Cerebellar nuclear complex (tissue), 1 donor: ENCODE measurements at places on chromosomes 4 and X.

DNA sequence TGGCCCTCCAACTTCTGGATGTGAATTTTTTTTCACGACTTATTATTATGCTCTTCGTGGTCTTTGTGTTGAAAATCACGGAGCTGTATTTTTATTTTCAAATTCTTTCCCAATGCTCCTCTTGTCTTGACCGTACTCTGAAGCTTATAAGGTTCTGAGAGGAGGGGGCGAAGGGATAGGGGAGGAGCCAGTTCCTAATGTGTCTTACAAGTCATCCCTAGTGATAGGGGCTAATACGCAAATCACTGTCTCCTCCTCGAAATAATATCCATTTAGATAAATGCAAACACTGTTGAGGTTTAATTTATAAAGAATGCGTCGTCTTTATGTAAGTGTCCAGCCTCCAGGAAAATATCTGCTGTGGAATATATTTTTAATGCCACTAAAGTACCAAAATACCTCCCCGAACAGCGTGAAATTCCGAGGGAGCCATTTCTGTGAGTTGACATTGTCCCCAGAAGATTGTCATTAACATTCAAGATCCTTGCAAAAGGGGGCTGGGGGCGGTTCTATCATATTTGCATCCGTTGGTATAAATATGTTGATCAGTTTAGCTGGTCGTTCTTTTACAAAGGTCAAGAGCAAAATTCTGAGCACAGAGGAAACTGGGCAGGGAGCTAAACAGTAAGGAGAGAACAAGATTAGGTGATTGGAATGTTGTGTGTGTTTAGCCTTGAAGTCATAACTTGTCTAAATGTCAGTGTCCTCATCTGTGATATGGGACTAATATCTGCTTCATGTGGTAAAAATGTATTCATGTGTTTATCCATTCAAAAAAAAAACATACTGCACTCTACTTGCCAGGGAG lies 3.7 kb upstream of the FAT1 start:
- no peak for DNase-seq

DNA sequence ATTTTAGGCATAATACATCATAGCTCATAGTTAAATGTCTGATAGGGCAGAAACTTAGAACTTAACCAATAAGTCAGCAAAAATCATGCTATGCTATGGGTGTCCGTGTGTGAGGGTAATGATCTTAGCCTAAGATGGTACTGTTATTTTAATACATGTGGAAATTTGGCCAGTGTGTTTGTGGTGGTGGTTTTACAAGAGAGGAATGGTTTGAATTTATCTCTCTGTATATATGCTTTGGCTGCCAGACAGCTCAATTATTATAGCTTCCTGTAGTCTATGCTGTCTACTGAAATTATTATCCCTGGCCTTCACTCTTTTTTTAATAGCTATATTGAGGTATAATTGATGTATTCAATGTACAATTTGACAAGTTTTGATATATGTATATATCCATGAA lies 21.3 kb downstream of the ZNF330 start:
- DNase-seq = no peak

DNA sequence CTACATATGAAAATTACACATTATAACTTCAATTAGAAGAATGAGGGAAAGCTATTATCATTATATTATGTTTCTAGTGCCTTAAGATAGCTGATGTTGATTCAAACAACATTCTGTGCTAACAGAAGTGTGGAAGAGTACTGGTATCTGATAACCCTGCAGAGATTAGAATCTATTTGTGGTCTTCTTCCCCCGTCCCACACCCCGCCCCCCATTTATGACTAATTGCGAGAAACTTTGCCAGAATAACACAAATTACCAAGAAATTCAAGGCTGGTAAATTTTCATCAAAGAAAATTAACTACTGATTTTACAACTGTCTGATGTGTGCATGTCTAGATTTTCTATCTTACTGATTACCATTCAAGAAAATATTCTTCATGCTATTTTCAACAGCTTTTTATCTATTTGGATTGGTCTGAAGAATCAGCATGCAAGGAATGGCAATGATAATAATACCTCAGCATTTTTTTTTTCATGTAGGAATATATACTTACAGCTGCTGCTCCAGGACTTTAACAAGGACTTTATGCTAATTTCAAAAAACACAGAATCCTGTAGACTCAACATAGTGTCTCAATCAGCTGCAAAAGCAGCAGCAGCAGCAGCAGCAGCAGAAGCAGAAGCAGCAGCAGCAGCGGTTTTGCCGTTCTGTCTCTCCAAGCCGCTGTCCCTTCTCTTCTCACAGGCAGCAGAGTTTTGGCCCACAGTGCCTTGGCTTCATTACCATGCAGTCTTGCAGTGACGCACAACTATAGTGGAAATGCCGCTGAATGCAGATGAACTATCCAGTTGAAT lies 126.7 kb downstream of the FRYL start:
- DNase-seq = peak; percentile 5

GRCh38 chrX:87679849-87680248 lies 162.2 kb downstream of the KLHL4 start:
- DNase-seq = no peak

GRCh38 chr4:183295711-183296110 lies 24.4 kb downstream of the CLDN22 start:
- no peak for DNase-seq

- DNase-seq = no peak
Measured at GRCh38 chr4:80199947-80200346, 2.6 kb downstream of the PRDM8 start.

GRCh38 chr4:22091906-22092305 lies 143.3 kb upstream of the KCNIP4 start:
- no peak for DNase-seq

- no peak for DNase-seq
Measured at GRCh38 chr4:118367361-118367760, 14.6 kb upstream of the PRSS12 start.

DNA sequence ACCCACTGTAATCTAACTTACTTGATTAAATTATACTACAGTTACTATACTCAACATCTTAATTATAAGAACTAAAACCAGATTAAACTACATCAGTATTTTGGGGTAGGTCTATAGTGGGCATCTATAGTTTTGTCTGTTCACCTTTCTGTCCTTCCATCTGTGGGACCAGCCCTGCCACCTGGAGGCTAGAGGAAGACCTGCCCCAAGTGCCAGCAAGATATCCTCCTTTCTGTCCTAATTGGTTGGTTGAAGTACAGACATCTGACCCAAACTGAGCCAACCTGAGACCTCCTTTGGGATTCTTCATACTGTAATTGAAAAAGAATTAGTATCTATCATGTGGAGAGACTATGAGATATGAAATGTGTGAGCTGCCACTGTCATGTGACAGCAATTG lies 172.2 kb upstream of the TLL1 start:
- DNase-seq = no peak

- DNase-seq = no peak
Measured at GRCh38 chr4:8409264-8410065, 31.1 kb downstream of the ACOX3 start.

DNA sequence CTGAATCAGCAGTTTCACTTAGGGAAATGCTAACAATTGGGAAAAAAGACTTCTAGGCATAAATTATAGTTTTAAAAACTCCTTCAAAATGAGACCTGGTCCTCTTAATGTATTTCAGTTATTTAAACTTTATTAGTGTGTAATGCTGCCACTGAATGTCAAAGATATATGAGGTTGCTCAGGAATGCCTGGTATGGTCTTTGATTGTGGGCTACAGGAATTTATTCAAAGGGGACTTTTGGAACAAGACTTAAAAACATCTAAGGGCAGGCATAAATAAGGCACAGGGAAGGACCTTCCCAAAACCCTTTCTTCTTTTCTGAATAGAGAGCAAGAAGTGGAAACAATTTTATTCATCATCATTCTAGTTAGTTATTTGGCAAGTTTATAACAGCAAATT lies 439.1 kb downstream of the TLL1 start:
- DNase-seq = no peak

GRCh38 chrX:9882669-9883446 lies 84.3 kb upstream of the CLDN34 start:
- DNase-seq = no peak

DNA sequence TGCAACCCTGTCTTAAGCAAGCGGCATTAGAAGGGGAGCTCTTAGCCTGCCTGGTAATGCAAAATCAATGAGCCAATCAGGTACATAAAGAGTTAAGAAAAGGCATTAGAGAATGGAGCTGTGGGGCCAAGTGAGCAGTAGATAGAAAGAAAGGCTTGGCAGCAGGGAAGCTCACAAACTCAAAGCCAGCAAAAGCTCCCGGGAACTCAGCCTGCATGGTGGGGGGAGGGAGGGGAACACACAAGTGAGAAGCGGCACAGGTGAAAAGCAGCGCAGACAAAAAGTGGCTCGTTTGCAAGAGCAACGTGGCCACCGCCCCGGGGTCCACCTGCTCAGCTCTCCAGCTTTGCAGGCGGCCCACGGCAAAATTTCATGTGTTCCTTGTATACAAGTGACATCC lies 818.5 kb downstream of the FAM133A start:
- no peak for DNase-seq

DNA sequence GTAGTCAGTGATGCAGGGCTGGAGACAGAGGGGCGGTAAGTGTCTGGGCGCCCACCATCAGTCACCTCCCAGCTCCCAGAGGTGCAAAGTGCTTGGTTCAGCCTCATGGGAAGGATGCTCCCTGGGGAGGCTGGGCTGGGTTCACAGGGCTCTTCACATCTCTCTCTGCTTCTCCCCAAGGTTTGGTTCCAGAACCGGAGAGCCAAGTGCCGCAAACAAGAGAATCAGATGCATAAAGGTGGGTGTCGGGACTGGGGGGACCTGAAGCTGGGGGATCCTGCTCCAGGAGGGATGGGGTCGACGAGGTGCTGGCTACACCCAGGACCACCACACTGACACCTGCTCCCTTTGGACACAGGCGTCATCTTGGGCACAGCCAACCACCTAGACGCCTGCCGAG lies 10.1 kb downstream of the SHOX start:
- no peak for DNase-seq

DNA sequence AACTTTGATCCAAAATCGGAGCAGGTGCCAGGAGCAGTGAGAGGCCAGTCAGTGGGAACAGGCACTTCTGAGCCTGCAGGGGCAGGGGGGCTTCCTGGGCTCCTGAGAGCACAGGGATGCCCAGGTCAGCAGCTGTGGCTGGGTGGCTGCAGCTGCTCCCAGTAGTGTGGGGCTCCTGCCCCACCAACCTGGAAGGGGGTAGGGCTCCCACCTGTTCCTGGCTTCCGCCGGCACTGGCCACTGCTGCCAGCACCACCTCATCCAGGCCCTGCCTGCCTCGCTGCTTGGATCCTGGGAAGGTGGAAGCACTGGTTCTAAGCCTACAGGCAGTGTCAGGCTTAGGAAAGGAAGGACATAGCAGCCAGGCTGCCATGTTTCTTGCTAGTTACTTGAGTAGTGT lies 18.6 kb downstream of the GRK4 start:
- DNase-seq = no peak

GRCh38 chr4:99275050-99275449 lies 15.7 kb downstream of the ADH1A start:
- DNase-seq = no peak

DNA sequence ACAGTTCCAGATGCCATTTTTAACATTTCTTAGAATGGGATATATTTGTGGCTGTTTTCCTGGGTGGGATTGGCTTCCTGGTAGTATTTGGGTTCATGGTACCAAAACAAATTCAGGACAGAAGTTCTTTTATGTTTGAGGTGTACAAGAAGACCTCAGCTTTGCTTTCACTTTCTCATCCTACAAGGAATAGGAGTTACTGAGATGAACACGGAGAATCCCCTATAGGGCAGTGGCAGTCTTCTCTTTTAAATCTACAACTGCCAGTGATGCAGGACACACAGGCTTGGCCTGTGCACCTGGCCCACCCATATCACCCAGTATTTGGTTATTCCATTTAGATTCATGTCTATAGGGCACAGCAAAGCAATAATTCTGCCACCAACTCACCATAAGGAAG lies 35.2 kb downstream of the SLC10A7 start:
- DNase-seq = no peak

GRCh38 chr4:76963131-76963750 lies 13.7 kb downstream of the SEPTIN11 start:
- DNase-seq = no peak

DNA sequence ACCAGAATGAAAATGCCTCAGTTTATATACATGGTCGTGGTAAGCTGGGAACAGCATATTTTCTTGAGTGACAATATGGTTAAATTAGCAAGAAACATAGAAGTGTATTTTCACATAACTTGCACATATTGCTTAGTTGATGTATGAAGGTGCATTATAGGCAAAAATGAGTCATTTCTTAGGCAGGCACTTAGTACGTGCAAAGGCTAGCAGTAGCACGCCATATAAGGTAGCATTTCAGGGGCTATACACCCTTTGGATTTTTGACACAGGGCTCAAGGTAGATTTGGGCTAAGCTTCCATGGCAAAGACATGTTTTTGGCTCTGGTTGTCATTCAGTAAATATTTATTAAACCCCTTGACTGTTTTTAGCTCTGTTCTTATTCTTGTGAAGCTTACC lies 33.1 kb downstream of the PCDH7 start:
- DNase-seq = no peak

GRCh38 chr4:151361126-151361525 lies 35.7 kb upstream of the SH3D19 start:
- DNase-seq = no peak

DNA sequence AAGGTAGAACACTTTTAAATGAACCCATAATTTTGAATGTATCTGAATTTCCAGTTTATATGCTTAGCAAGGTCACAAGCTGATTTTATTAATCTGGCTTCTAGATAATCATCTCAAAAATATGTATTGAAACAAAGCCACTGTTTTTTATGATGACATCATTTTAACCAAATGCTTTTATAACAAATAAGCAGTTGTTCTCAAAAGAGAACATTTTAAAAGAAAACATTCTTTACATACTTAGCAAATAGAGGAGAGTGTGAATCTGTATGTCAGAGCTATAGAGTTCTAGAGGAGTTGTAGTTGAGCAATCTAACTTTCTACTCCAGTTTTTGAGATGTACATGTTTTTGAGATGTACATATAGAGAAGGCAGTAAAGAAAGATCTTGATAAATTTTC lies 42.5 kb downstream of the LAMP2 start:
- DNase-seq = no peak

DNA sequence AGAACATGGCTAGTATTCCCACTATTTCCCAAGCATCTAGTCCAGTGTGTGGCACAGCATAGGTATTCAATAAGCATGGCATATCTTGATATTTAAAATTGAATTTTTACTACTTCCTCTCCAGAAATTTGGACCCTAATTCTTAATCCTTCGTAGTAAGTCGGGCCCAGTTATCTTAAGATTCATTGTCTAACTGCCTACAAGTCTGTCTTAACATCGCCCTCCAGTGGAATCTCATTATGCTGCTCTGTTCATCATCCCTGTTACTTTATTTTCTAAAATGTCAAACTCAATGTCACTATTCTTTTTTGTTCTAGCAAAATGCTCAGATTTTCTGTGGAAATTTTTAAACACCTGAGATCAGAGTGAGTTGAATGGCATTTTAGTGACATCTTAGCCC lies 606.2 kb downstream of the KLHL13 start:
- DNase-seq = no peak

- no peak for DNase-seq
Measured at GRCh38 chr4:6318206-6318605, 48.6 kb downstream of the WFS1 start.

- DNase-seq = no peak
Measured at GRCh38 chr4:11635342-11635741, 206.6 kb upstream of the HS3ST1 start.

- DNase-seq = no peak
Measured at GRCh38 chrX:45850775-45851433, 650.2 kb upstream of the DIPK2B start.
